ENCODE measurements at places on chromosomes 11 and 22.

- no peak for DNase-seq
Measured at GRCh38 chr11:116507849-116508695, 264.7 kb downstream of the BUD13 start.

DNA sequence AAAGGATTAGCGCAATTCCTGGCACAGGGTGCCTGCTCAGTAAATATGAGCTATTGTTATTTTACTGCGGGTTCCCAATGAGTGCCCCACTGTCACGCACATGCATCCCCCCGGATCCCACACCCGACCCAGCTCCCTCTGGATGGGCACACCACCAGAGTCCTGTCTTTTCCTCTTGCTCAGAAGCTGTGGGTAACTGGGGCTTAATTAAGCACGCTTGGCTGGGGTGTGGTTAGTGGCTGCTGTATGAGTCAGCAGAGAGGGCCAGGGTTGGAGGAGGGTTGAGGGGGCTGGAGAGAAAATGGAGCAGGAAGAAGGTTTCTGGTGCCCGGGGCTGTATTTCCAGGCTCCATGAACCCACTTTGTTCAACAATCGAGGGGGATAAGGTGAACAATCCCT lies 30.3 kb upstream of the NECTIN1 start:
- peak; percentile 1 for DNase-seq

GRCh38 chr11:32439501-32440210 lies 4.3 kb upstream of the WT1 start:
- no peak for DNase-seq

- DNase-seq = no peak
Measured at GRCh38 chr11:83282084-83282716, 4.0 kb downstream of the CCDC90B start.

GRCh38 chr11:40161854-40162410 lies 1297.5 kb downstream of the LRRC4C start:
- no peak for DNase-seq

DNA sequence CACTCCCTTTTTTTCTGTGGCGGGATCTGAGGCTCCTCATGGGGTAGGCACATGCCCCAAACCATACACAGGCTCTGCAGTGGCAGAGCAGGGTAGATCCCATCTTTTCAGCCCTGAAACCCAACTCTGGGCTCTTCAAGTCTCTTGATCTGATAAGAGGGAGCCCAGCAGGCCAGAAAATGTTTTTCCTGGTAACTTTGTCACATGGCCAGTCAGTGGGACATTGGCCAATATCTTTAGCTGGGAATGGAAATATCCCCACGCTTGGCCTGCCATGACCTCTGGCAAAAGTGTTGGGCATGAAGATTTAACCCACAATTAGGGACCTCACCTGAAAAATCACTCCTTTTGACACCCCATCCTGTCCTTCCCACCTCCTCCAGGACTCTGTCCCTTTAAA lies 8.1 kb downstream of the INPP5J start:
- DNase-seq = no peak

All from NCI-H460 (cell line).